ENCODE measurements at places on chromosomes 6 and 20.

DNA sequence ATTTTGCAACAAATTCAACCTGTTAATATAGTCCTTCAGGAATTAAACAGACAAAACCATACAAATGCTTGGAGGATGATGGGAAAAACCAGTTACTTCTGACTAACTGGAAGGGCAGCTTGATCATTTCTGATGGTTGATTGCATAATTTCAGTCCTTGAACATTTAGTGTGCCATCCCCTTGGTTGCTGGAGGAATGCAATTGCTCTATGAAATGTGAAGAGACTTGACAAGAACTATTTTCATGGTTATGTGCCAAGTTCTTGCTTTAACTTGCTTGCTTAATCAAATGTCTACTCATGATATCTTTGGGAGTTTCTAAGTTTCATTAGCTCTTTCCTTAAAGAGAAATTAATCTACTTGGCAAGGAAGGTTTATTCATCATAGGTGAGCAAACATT is 45.2 kb downstream of the ANKEF1 start:
- DNase-seq = no peak

- peak; percentile 41 for DNase-seq
Measured at GRCh38 chr6:96898241-96898851, 655 bp upstream of the NDUFAF4 start.

DNA sequence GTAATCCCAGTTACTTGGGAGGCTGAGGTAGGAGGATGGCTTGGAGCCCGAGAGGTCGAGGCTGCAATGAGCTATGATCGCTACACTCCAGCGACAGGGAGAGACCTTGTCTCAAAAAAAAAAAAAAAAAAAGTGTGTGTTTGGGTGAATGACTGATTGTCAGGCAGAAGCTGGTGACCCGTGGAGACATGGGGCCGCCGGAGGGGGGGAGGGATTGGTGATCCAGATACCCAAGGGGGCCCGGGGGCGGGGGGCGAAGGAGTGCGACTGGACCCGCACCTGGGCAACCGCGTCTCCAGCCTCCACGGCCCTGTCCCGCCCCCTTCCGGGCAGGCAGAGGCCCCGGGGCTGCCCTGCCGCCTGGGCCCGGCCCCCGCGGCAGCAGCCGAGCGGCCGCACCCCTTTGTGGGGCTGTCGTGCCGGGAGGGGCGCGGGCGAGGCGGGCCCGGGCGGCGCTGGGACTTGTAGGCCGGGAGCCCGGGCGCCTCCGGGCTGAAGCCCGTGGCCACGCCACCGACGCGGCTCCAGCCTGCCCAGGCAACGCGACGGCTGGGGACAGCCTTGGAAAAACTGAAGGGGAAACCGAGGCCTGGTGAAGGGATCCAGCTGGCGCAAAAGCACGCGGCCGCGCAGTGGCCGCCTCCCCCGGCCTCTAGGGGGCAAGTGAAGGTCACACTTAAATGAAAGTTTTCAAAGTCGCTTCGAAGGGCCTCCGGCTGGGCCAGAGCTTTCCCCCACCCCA is 2.1 kb upstream of the RBM38 start:
- DNase-seq = peak; percentile 15

DNA sequence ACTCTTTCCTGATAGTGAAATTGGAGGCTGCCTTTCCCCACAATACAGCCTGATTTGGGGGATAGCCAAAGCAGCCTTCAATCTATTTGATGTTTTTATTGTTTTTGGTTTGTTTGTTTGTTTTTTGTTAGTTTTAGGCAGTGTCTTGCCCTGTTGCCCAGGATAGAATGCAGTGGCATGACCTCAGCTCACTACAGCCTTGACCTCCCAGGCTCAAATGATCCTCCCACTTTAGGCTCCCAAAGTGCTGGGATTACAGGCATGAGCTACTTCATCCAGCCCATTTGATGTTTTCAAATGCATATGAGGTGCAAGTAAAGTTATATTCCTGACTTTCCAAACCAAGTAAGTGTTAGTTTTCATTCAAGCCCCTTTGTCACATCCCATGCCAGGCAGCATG is 41.3 kb upstream of the SEC63 start:
- no peak for DNase-seq

DNA sequence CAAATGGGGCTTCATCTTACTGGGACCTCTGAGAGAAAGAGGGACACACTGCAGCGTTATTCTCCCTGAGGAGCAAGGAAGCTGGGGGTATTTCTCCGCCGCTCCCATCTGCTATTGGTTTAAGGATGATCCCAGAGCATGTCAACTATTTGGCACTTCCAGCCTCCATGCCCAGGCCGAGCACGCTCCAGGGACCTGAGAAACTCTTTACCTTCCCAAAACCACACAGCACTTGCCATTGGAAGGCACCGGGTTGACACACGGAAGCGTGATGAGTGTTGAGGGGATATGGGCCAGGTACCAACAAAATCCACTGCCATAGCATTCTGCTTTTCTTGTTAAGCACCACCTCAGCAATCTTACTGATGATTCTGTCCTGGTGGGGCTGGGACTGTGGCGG is 92.4 kb upstream of the SLC24A3 start:
- no peak for DNase-seq

- DNase-seq = no peak
Measured at GRCh38 chr6:8683204-8683603, 247.9 kb upstream of the SLC35B3 start.

- peak; percentile 33 for DNase-seq
Measured at GRCh38 chr6:95973976-95974375, 41.8 kb upstream of the FUT9 start.

GRCh38 chr20:54088430-54088829 is 18.0 kb upstream of the BCAS1 start:
- DNase-seq = no peak

DNA sequence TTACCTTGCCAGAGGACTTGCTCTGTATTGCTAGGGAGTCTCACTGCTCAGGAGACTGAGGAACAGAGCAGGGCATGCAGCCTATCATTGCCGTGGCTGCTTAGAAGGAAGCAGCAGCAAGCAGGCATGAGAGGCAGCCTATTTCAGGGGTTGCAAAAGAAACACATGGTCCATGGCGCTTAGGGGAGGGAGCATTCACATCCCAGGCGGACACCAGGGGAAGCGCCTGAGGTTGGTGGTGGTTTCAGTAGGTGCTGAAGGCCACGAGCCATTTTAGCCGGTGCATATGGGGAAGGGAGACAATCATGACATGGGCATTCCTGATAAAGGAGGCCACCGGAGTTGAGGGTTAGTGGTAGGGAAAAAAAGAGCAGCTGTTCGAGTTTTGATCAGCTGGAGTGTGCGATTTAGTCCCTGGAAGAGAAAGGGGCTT is 20.9 kb downstream of the FARS2 start:
- no peak for DNase-seq

GRCh38 chr6:156508923-156509322 is 268.3 kb upstream of the ARID1B start:
- peak; percentile 26 for DNase-seq

DNA sequence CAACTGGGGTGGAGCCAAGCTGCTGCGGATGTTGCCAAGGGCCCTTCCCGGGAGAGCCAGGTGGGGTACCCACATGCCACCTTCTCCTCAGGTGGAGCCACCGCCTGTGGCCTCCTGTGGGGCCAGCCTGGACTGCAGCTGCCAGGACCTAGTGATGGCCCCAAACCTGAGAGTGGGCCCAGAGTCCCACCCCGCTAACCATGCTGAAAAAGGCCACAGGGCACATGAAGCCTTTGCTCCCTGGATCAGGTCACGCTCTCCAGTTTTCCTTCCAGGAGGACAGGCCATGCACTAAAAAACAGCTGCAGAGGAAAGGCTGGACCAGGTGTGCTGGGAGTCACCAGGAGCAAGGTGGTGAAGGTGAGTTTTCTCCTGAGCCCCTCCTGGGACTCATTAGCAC is 73.9 kb upstream of the SLC22A16 start:
- DNase-seq = no peak

GRCh38 chr6:166752097-166752496 is 125.0 kb upstream of the RPS6KA2 start:
- DNase-seq = no peak

DNA sequence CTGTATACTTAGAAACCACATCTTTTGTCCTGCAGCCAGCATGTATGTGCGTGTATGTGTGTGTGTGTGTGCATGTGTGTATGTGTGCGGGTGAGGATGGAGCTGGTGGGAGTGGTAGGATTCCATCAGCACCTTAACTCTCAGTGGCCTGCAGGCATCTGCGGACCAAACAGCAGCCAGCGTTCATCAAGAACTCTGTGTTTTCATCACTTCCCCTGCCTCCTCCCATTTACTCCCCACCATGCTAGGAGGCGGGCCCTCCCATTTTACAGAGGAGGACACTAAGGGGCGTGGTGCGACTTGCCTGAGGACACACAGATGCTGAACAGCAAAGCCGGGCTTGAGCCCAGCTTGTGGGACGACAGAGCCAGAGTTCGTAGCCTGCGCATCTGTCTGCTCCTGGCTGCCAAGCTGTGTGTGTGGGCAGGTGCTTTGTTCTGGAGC is 8.9 kb downstream of the VSTM2L start:
- DNase-seq = peak; percentile 13

- no peak for DNase-seq
Measured at GRCh38 chr6:13760307-13761304, 49.0 kb upstream of the RANBP9 start.

DNA sequence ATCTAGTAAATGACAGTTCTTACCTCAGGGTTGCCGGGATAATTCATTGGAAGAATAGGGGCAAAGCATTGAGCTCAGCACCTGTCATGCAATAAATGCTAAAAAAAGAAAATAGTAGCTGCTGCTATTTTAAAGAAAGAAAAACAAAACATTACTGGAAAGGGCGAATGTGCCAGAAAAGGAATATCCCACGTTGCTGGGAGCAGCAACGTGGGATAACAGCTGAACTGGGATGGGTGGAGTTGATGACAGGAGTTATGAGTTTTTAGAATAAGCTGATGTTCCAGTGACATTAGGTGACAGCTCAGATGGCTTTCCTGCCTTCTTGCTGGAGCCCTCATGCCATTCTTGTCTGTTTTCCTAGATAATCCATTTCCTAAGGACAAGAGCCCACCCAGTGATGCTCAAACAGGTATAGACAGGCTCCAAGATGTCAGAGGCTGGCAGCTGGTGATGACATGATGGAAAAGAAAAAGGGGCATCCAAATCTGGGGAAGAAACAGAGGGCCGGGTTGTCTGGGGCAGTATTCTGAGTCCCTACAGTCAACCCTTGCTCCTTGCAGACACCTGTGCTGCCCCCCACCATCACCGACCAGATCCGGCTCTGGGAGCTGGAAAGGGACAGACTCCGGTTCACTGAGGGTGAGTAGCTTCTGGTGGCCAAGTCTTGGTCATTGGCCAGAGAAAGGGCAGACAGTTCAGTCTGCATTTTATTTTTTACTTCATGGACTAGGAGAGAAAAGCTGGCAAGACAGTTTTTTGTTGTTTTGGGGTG is 1.1 kb upstream of the VARS2 start:
- DNase-seq = no peak

- DNase-seq = no peak
Measured at GRCh38 chr6:43970068-43970912, 157.0 kb downstream of the MRPL14 start.

DNA sequence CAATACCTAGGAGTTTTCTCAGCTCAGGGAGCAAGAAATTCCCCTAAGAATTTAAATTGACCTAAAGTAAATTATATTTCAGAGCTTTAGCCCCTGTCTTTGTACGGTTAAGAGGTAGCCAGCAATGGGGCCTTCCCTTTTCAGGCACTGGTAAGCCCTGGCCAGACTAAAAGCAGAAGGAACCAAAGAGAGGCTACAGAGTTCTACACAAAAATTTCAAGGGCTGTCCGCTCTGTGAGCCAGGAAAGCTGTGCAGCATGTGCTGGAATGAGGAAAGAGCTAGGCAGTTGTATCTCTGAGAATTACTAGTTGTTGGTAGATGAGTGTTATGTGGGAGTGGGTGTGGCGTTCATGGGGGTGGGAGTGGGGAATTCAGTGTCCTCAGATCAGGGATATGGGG is 96.3 kb upstream of the MAFB start:
- DNase-seq = no peak

GRCh38 chr20:63023071-63023935 is 16.5 kb upstream of the BHLHE23 start:
- DNase-seq = no peak

DNA sequence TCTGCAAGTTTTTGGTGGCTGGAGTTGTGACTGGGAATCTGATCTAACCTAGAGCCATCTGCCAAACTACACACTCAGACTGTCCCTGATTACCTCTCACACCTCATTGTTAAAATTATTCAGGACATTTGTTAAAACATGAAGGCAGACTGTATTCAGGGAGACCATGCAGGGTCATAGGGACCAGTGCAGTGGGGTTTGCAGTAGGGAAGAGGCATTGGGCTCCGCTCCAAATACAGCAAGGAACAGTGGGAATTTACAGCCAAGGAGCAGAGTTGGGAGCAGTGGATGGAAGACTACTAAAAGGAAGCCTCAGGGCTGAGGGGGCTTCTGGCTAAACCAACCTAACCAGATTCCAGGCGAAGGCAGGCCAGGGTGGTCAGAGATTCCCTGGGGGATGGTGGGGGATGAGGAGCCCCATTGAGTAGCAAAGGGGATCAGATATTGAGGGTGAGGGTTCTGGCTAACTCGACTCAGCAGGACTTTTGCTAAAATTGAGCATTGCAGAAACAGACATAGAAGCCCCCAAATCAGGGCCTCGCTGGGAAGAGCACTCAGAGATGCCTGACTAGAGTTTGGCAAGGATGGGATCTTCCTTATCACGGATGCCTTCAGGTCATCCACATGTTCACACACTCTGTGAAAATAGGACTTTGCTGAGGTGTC is 172.0 kb downstream of the ZDHHC14 start:
- DNase-seq = no peak

DNA sequence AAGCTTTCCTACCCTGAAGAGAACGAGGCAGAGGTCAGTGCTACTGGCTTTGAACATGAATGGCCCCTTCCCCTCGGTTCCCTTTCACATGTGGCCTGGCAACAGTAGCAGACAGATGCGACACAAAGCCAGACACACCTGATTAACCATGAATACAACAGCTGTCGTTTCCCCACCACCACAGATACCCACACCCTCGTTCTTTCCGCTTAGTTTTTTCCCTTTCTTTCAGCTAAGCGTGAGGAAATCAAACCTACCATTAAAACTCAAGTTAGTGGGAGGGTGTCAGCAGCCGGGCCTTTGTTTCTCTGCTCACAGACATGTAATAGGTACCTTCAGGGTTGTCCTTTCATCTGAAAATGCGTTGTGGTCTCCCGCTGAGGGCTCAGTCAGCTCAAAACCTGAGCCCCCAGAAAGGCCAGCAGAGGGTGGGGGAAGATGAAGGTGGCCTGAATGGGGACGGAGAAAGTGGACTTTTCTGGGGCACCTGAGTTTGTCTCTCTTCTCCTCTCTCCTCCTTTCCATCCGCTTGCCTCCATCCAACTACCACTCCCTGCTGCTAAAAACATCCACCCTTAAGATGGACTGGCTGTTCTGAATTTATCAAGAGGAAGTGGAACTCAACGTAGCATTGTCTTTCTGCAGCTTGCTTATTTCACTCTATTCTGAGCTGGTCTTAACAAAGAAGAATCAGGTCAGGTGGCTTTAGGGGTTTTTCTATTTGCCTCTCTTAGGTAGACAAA is 516.6 kb upstream of the JARID2 start:
- DNase-seq = no peak

GRCh38 chr20:49424536-49424935 is 57.9 kb downstream of the KCNB1 start:
- DNase-seq = peak; percentile 41

Measured in NCI-H1105 treated with DMSO at 0.1 percent for 48 hours (cell line).